ENCODE measurements at places on chromosomes 5 and 9. TPM values are rescaled to one million over a fixed set of nuclear protein-coding genes. Genes with fewer than 3 reads are reported as not detected.
A peak's percentile ranks its signal among the peaks of the same experiment; 100 is the strongest.

DNA sequence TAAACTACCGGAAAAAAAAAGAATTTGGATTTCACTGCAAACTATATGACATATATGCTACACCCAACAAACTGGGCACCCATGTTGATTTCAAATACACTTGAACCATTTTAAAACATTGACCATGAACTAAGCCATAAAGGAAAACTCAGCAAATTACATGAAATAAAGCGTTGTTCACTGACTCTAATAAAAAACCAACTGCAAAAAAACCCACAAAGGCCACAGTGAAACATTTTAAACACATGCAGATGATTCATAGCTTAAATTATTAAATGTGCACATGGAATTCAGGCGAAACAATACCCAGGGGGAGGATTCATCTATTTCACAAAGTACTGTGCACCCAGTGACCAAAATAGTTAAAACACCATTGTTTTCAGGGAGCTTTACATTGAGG is 33.3 kb downstream of the MTRR start:
- no peak overlapping the region for H3K4me3 ChIP-seq
- DNase-seq: no peak
- no peaks in the 10 kb centered on the region for H3K27me3 ChIP-seq
- peaks cover 15% of the 10 kb centered on the region for H3K36me3 ChIP-seq
- peaks cover 8% of the 10 kb centered on the region for H3K4me1 ChIP-seq
- H3K27ac ChIP-seq: no peak overlapping the region

- DNase-seq: peak; percentile 95
- no peak overlapping the region for H3K4me3 ChIP-seq
- no peak overlapping the region for H3K27ac ChIP-seq
These were observed 60.6 kb upstream of the ZFR start for GRCh38 chr5:32504989-32505596.

DNA sequence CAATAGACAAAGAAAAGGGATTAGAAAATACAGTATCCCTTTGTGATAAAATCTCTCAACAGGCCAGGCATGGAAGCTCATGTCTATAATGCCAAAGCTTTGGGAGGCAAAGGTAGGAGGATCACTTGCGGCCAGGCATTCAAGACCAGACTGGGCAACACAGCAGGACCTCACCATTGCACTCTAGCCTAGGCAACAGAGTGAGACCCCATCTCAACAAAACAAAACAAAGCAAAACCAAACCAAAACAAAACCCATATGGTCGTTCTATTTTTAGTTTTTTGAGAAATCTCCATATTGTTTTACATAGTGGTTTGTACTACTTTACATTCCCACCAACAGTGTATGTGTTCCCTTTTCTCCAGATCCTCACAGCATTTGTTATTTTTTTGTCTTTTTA is 193.0 kb downstream of the KIAA0825 start:
- H3K27me3 ChIP-seq: no peaks in the 10 kb centered on the region
- DNase-seq: no peak
- no peak overlapping the region for H3K4me3 ChIP-seq
- no peak overlapping the region for H3K27ac ChIP-seq

DNA sequence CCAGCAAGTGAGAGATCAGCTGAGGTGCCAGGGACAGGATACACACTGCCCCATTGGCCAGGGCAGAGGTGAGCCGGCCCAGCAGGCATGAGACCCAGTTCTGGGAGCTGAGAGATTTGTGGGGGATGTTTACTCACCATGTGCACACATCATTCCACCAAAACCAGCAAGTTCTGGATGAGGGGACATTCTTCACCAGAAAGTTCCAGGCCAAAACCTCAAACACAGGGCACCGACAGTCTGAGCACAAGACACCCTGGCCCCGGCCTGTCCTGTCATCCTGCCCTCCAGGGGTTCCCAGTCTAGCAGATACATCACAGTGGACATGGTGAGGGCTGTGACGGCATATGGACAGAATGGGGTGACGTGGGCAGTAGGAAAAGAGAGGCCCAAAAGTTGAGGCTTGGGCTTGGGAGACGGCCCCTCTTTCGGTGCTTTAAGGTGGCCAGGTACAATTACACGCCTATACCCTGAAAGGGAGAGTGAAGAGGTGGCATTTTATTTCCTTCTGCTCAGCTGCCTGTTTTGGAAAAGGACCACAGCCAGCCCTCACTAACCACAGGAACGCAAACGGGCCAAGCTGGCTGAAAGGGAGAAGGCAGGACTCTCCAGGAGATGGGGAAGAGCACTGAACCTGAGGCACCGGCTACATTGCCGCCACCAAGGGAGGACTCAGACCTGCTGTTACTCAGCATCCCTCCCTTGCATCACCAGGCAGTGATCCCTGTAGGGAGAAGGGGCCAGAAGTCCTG is 64.0 kb downstream of the SHB start:
- peaks cover 30% of the 10 kb centered on the region for H3K4me1 ChIP-seq
- H3K36me3 ChIP-seq: no peaks in the 10 kb centered on the region
- no peak overlapping the region for H3K27ac ChIP-seq
- H3K4me3 ChIP-seq: no peak overlapping the region
- H3K27me3 ChIP-seq: no peaks in the 10 kb centered on the region

GRCh38 chr9:99850736-99851499 is 29.2 kb downstream of the NR4A3 start:
- H3K4me1 ChIP-seq: no peaks in the 10 kb centered on the region

GRCh38 chr5:174839196-174839595 is 114.8 kb downstream of the MSX2 start:
- no peak overlapping the region for H3K27ac ChIP-seq
- no peaks in the 10 kb centered on the region for H3K27me3 ChIP-seq
- H3K4me3 ChIP-seq: no peak overlapping the region
- no peaks in the 10 kb centered on the region for H3K36me3 ChIP-seq

DNA sequence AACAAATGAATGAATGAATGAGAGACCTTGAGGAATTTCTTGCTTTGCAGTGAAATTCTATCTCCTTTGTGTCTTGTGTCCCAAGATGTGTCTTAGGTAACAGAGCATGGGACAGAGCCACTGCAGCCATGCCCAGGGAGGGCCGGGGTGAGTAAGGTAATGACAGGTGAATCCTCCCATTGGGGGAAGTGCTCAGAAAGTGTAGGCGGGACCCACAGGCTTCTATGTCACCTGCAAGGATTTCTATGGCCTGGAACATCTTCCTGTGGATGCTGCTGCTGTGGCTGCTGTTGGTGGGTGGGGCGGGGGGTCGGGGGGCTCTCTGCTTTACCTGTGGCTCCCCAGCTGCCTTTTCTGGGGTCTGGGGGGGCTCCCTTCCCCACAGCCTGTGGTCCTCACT is 133.6 kb upstream of the IER5L start:
- DNase-seq: no peak
- H3K27ac ChIP-seq: no peak overlapping the region
- no peak overlapping the region for H3K4me3 ChIP-seq
- no peaks in the 10 kb centered on the region for H3K4me1 ChIP-seq
- peaks cover 2% of the 10 kb centered on the region for H3K27me3 ChIP-seq

DNA sequence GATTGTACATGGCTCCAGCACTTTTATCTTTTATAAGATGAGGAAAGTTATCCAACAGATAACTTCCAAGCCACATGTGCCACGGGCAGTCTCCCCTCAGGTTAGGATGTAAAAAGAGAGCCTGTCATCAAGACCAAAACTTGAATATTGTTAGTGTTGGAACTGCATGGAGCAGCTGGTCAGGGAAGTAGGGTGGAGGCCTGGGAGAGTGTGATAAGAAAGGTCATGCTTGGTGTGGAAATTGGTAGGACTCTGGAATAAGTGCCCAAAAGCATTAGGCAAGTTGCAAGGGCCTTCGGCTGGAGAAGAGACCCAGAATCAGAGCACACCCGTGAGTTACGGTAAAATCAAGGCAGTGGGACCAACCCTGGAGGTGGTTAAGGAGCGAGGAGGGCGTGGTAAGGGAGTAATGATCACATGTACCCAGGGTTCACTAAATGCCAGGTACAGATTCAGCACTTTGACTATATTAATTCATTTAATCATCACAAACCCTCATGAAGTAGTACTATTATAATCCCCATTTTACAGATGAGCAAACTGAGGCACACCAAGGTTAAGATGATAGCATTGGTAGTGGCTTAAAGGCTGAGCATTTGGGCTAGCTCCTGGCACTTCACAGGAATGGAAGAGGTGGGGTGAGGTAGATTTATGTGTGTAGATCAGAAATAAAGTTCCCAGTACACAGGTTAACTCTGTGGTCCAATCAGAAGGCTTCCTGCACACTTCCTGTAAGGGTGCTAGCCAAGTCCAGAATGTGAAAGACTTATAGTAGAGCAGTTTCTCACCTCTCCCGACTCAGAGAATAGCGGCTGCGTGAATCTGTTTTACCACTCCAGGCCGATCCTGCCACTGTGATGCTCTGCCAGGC is 96.5 kb upstream of the ZNF608 start:
- no peaks in the 10 kb centered on the region for H3K36me3 ChIP-seq
- H3K4me3 ChIP-seq: no peak overlapping the region
- H3K27me3 ChIP-seq: no peaks in the 10 kb centered on the region
- H3K4me1 ChIP-seq: peaks cover 2% of the 10 kb centered on the region
- H3K27ac ChIP-seq: no peak overlapping the region

The FAM81B gene
- total RNA-seq: not detected

The PCDHA6 gene
- not detected for total RNA-seq

The SLC6A7 gene
- total RNA-seq: not detected

The SIT1 gene
- total RNA-seq: not detected

The SLCO4C1 gene
- total RNA-seq: not detected

The PRSS3 gene
- 10.7 TPM for total RNA-seq

The NME5 gene
- total RNA-seq: 1.4 TPM

The IFNA21 gene
- total RNA-seq: not detected

All from endothelial cell of umbilical vein (primary cell).